IPS DF 19.7 (cell line): ENCODE measurements at places on chromosomes 7 and 10.

DNA sequence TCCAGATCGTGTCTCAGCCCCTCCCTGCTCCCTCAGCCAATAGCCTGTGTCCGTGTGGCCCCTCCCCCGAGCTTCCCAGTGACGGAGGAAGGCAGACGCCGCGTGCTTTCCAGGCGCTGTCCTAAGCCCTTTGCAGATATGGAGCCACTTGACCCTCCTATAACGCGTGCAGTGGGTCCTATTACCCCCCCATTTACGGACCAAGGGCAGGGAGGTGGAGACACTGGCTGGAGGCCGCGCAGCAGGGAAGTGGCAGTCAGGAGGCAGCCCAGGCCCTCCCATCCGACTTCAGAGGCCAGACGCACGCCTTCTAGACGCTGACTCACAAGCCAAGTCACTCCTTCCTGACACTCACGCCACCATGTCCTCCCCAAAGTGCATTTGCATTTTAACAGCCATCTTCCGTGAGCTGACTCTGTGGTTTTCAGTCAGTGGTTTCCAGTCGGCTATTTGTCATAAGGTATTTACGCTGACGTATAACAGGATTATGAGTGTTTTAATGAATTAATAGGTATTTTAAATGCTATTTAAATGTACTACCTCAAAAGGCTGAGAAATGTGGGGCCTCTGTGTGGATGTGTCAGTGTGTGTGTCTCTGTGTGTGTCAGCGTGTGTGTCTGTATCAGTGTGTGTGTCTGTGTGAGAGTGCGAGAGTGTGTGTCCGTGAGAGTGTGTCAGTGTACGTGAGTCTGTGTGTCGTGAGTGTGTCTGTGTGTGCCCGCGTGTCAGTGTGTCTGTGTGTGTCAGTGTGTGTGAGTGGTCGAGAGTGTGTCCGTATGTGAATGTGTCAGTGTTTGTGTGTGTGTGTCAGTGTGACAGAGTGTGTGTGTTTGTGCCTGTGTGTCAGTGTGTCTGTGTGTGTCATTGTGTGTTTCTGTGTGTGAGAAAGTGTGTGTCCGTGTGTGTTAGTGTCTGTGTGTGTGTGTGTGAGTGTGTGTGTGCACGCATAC, 92.0 kb upstream of the INSIG1 start:
- no peak for DNase-seq

GRCh38 chr10:85810674-85811073, 555.9 kb downstream of the GRID1 start:
- no peak for DNase-seq

DNA sequence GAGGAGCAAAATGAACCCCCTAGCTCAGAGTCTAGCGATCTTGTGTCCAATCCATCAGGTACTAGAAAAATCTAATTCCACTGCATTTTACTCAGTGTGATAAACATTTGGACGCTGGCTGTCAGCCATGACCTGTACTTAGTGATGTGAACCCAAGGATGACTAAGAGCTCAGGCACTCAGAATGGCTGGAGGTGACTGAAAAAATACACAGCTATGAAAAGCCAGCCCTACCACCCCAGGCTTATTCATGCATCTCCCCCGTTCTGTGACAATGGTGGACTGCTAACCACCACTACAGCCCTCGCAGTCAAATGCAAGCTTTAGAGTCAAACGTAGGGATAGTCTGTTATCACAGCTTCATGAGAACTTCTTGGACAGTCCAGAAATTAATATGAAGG, 14.9 kb downstream of the AFAP1L2 start:
- no peak for DNase-seq

- no peak for DNase-seq
Observed at GRCh38 chr10:43070121-43071085, 6.5 kb upstream of the RET start.

GRCh38 chr10:21746118-21746517, 212.1 kb downstream of the MLLT10 start:
- DNase-seq: no peak

DNA sequence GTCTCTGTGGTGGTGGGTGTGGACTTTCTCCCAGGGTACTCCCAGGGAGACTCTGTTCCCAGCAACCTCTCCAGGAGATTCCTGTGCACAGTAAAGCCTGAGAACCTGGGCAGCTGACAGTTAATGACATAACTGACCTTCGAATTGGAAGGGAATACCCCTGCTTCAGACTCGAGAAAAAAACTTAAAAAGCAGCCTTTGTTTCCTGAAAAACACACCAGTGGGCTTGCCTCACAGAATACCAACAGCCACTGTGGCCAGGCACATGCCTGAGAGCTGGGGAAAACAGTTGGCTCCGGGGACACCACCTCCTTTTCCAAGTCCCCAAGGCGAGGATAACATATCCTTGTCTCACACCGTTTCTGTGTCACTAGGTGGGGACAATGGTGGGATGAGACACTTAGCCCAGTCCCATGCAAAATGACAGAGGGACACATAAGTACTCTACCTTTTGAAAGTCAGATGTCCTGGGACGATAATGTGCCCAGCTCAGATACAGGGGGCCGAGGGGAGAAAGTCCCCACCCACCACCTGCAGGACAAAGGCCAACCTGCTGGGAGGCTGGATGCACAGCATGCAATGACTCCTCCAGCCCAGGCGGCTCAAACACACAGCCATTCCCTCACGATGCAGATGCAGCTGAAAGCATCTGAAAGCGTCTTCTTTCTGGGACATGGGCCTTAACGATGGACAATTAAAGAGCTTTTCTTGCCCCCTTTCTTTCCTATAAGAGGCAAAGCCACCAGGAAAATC, 65.6 kb downstream of the HIPK2 start:
- no peak for DNase-seq

DNA sequence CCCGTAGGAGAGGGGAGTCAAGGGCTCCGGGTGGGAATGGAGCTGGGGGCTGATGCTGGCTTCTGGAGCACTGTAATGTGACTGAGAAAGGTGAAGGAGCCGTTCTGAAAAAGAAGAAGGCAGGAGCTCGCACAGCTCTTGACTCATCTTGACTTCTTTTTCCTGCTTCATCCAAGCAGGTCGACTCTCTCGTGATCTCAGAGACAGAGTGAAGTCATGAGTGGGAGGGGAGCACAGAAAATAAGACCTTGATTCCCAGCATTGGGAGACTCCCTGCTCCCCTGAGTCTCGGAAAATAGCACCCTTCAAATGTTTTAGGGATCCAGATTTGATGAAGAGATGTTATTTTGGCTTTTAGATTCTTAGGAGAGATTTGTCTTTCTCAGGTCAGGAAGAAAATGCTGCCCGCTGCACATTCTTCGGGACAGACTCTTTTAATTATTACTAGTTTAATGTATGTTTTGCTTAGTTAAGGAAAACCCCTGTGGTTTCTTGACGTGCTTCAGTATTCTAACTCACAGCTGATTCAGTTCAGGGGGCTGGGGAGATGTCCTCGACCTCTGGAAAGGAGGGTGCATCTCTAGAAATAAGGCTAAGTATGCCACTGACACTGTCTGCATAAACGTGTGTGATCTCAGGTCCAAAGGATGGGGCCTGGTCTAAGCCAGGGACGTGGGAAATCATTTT, 34.1 kb downstream of the EGFR start:
- DNase-seq: no peak

DNA sequence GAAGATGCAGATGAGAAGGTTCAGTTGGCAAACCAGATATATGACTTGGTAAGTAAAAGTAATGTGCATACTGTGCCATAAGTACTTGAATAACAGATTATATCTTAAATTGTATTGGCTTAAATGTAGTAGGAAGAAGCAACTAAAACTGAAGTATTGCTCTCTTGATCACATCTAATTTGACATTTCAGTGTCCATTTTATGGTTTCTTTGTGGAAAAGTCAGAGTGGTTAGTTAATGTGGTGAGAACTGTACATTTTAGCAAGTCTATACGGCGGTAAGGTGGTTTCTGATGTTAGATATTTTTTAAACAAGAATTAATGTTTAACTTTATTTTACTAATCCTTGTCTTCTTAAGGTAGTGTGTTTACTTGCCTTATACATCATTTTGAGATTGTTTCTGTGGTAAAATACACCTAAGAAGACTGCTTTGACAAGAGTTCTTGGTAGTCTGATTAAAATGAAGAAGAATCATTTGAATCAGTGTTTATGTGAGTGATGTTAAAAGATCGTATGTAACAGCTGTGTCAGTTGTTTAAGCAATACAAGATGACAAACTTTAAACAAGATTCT, 5.1 kb downstream of the ING3 start:
- no peak for DNase-seq

DNA sequence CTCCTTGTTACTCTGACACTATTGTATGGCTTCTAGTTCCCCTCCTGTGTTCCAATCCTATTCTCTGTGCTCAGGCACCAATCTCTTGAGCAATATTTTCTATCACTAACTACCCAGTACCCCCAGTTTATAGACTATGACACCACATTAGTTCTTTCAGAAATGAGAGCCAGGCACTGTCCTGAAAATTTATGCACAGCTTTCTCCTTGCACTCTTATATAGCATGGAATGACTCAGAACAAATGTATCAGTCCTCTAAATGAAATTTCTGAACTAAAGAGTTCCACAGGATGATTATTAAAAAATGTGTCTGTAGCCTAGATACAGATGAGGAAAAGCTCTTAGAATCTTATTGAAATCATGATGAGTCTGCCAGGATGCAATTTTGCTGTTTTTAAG, 489.9 kb downstream of the XPNPEP1 start:
- DNase-seq: no peak

GRCh38 chr10:110430340-110431273, 67.1 kb upstream of the DUSP5 start:
- no peak for DNase-seq

DNA sequence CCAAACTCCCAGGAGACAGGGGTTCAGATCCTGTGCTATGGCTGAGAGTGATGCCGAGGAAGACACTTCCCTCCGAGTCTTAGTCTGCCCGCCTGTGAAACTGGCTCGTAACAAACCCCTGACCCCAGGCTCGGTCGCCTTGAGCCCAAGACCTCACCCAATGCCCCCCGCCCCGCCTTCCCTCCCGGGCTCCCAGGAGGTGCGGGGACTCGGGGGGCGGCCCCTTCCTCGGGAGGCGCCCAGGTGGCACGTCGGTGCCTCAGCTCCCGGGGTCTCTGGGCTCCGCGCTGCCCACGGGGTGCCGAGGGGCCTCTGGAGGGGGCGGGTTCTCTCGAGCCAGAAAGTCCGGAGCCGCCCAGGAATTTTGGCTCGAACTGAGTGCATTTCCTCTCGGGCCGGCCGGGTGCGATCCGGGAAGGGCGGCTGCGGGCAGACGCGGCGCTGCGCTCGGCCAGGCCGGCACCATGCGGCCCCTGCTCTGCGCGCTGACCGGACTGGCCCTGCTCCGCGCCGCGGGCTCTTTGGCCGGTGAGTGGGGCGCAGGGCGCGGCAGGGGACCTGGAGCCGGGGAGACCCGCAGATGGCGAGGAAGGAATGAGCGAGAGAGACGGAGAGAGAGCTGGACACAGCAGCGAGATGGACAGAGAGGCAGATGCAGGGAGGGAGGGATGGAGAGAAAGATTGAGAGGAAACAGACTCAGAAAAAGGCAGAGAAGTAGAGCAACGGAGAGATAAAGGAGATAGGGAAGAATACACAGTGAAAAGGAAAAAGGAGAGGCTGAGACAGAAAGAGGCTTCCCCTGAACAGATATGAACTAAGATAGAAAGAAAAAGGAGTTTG, at the start of gene PLAC9:
Gene PLAC9 (plus strand): TSS at position 432 of the 841 bp plus-strand sequence. CDS start 33 bp downstream, at position 465.
- DNase-seq: no peak

DNA sequence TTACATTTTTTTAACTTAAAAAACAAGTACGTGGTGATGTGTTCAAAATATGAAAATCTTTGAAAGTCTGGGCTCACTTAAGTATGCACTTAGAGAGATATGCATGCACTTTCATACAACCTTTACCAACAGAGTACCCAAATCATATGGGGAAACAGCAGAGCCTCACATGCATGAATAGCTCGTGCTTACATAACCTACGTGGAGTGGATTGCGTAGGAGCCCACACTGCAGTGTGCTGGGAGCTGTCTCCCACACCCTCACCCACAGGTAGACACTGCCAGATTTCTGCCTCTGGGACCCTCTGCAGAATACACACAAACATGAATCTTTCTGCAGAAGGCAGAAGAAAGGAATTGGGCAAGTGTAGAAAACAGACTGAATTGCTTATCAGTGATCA, 581 bp downstream of the CLCN1 start:
- DNase-seq: no peak

DNA sequence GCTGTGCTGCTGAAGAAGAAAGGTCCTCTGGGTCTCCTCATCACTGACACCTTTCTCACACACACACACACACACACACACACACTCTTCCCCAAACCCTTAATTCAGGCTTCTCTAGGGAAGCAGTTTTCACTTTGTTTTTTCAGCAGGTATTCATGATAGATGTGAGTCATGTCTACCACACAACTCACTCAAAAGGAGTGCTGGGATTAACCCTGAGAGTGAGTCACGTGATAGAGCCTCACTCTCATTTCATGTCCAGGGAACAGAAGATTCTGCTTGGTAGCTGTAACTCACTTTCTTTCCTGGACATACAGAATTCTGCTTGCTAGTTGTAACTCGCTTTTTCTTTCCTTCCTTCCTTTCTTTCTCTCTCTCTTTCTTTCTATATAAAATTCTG, 45.4 kb downstream of the VIM start:
- no peak for DNase-seq

DNA sequence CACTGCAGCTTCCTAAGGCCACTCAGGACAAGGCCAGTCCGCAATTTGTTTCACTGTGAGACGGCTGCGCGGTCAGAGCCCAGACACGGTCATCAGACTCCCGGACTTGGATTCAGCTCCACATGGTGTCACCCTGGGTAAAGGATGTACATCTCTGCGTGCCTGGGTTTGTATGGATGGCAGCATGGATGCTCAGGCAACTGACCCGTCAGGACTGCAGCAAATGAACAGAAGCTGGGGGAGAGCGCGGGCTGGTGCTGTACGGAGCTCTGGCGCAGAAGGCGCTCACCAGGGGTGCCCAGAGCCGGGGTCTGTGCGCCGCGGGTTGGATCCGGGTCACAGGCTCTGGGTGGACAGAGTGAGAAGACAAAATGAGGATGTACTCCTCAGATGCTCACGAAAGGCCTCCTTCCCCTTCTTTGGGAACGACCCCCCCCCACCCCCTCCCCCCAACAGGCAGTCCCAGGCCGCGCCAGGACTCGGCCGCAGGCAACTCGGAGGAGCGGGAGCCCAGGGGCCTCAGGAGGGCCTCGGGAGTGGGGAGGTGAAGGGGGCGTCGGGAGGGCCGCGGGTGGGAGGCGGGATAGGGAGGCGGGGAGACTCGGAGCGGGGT, 92.4 kb downstream of the CXCL12 start:
- DNase-seq: no peak

- DNase-seq: no peak
Observed at GRCh38 chr10:11218395-11218794, 200.7 kb downstream of the CELF2 start.

- DNase-seq: no peak
Observed at GRCh38 chr7:93958651-93959050, 37.1 kb downstream of the GNG11 start.

GRCh38 chr7:107404740-107405537, 64.9 kb upstream of the GPR22 start:
- no peak for DNase-seq
